Brain pericyte (primary cell): ENCODE measurements at places on chromosomes 6 and 20.

GRCh38 chr6:34242252-34243130, 5.8 kb downstream of the HMGA1 start:
- no peak for DNase-seq

DNA sequence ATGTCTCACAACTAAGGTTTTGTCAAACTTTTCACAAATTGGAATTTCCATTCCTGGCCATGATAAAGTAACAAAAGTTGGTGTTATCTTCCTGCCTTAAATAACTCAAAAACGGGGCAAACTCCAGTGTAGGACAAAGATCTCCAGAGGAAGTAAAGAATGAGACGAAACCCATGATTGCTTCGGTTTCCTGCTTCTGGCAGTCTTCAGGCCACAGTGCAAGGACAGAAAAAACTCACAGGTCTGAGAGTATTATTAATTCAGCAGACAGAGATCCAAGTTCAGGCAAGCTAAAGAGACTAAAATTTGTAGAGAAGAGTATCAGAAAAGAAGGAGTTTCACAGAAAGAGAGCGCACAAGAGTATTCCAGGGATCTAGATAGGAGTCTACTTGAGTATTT, 64.8 kb upstream of the RCAN2 start:
- no peak for DNase-seq

DNA sequence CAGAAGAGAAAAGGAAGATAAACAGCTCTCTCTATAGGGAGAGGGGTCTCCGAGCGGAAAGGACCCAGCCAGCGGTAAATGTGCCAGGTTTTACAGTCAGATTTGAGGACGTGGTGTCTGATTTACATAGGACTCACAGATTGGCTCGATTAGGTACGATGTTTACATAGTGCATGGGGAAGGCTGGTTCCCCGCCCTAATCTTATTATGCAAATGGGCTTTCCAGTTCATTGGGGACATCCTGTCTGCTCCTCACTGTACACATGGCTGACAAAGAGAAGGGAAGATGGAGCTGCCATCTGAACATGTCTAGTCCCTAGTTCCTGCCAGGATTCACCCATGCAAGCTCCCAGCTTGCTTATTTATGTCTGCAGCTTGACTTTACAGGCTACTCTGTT, 119.9 kb downstream of the RNF144B start:
- no peak for DNase-seq

DNA sequence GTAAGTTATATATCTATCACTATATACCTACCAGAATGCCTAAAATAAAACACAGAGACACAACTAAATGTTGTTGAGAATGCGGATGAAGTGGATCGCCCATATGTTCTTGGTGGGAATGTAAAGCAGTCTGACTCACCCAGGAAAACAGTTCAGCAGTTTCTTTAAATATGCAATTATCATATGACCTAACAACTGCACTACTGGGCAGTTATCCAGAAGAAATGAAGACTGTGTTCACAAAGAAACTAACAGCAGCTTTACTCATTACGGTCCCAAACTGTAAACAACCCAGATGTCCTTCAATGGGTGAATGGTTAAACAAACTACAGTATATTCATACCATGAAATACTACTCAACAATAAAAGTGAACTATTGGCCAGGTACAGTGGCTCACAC, 14.3 kb upstream of the ZC3H12D start:
- DNase-seq: peak; percentile 65
